ENCODE measurements at places on chromosomes 11 and 22. TPM values are rescaled to one million over a fixed set of nuclear protein-coding genes. Genes with fewer than 3 reads are reported as not detected.

DNA sequence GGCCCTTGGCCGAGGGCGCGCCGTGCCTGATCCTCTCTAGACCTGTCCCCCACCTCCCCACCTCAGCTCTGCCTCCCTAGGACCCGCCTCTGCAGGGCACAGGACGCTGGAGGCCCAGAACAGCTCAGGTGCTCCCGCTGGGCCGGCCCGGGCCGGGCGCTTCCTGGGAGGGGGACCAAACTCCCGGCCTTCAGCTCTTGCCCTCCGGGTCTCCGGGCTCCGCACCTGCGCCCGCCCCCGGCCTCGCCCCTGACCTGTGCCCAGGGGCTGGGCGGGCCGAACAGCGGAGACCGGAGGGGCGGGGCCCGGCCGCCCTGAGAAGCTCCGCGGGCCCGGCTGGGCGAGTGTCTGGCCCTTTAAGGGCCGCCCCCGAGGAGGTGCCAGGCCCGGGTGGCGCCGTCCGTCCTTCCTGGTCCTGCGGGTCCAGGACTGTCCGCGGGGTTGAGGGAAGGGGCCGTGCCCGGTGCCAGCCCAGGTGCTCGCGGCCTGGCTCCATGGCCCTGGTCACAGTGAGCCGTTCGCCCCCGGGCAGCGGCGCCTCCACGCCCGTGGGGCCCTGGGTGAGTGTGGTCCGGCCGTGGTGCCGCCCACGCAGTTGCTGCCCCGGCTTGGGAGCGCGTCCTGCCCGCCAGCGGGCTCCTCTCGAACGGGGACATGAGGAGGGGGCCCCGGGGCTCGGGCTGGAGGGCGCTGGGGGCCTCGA is at the start of gene SSH3:
TSS of gene SSH3 (plus strand) at position 399 of the 703 bp plus-strand sequence. CDS start at position 495, 96 bp downstream.
- peaks cover 25% of the 10 kb centered on the region for H3K4me1 ChIP-seq
- peaks cover 41% of the 10 kb centered on the region for H3K36me3 ChIP-seq
- DNase-seq = peak; percentile 94
- peak within 1 kb of the TSS; percentile 86 for H3K27ac ChIP-seq
- H3K4me3 ChIP-seq = peak within 1 kb of the TSS; percentile 99

GRCh38 chr11:71223671-71224660 is 28.4 kb downstream of the SHANK2 start:
- no peaks in the 10 kb centered on the region for H3K36me3 ChIP-seq
- H3K27me3 ChIP-seq = no peaks in the 10 kb centered on the region
- DNase-seq = peak; percentile 46
- H3K4me3 ChIP-seq = no peak overlapping the region
- H3K27ac ChIP-seq = no peak overlapping the region

Gene IL10RA
- total RNA-seq = 33.8 TPM

Gene F2
- total RNA-seq = not detected

- no peaks in the 10 kb centered on the region for H3K27me3 ChIP-seq
- H3K27ac ChIP-seq = no peak overlapping the region
- no peaks in the 10 kb centered on the region for H3K4me1 ChIP-seq
- no peaks in the 10 kb centered on the region for H3K36me3 ChIP-seq
Measured at GRCh38 chr11:103546236-103546635, 437.0 kb downstream of the DYNC2H1 start.

Gene NCR3LG1
- total RNA-seq = 5.6 TPM

GRCh38 chr11:119713359-119714040 is 15.5 kb downstream of the NECTIN1 start:
- H3K27me3 ChIP-seq = no peaks in the 10 kb centered on the region
- H3K4me1 ChIP-seq = no peaks in the 10 kb centered on the region
- H3K36me3 ChIP-seq = no peaks in the 10 kb centered on the region
- DNase-seq = no peak

GRCh38 chr22:21568347-21569075 is 997 bp downstream of the UBE2L3 start:
- H3K27ac ChIP-seq = peak overlapping the region; percentile 97
- peak overlapping the region; percentile 97 for H3K4me3 ChIP-seq
- peaks cover 46% of the 10 kb centered on the region for H3K4me1 ChIP-seq
- no peaks in the 10 kb centered on the region for H3K27me3 ChIP-seq
- no peak for DNase-seq

Gene UPK3A
- total RNA-seq = not detected

Gene MIAT
- total RNA-seq = 6.1 TPM

Gene PLAAT5
- 3.6 TPM for total RNA-seq

GRCh38 chr11:3152471-3153110 is 12.5 kb downstream of the OSBPL5 start:
- H3K27ac ChIP-seq = no peak overlapping the region
- H3K4me1 ChIP-seq = peaks cover 32% of the 10 kb centered on the region
- H3K4me3 ChIP-seq = no peak overlapping the region
- no peaks in the 10 kb centered on the region for H3K36me3 ChIP-seq
- H3K27me3 ChIP-seq = no peaks in the 10 kb centered on the region
- no peak for DNase-seq

DNA sequence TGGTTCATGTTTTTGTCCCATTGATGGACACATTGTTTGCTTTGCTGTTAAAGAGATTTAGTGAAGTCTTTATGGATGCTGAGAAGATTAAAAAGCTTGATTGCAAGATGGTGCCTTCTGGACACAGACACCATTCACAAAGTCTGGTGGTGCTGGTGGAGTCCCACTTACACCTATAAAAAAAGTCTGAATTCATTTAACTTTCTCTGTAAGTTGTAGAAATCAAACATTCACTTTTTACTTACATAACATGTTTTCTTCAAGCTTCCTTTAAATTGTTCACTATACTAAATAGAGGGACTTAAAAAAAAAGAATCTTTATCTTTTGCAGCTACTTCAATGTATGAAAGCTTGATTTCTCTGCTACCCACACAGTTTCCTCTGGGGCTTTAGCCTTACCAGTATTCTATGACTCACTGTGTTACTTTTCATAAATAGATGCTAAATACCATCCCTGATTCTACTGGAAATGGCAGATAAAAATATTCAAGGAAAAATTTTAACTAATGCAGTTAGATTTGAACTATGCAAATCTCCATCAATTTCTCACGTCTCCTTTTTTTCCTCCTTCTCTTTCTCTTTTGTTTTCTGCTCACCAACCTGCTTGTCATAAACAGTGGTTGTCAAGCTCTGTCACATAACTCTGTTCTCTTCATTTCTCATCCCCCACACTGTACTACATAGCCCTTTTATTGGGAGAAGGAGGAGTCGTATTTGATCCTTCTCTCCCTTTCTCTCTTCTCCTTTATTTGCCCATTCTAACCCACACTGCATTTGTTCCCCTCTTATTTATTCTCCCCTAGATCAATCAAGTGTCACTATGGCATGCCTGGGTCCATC is 89.7 kb downstream of the FAM76B start:
- H3K27ac ChIP-seq = no peak overlapping the region
- no peak overlapping the region for H3K4me3 ChIP-seq
- no peaks in the 10 kb centered on the region for H3K36me3 ChIP-seq
- H3K4me1 ChIP-seq = peaks cover 27% of the 10 kb centered on the region

DNA sequence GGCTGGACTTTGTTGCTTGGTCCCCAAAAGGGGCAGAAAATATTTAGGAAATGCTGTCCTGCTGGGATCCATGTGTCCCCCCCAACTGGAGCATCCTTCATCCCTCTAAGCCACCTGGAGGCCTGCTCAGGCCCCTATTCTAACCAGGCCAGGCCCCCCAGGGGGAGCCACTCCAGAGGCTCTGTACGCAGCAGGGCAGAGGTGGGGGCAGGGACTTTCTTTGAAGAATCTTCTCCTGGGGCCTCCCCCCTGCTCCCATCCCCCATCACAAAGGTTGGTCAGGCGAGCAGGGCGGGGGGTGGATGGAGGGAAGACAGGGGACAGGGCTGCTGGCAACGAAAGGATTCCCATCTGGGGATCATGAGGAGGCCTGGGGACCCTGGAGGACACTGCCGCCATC is 170.8 kb downstream of the MN1 start:
- no peak overlapping the region for H3K4me3 ChIP-seq
- no peak overlapping the region for H3K27ac ChIP-seq
- DNase-seq = no peak
- H3K36me3 ChIP-seq = no peaks in the 10 kb centered on the region
- H3K4me1 ChIP-seq = no peaks in the 10 kb centered on the region

- H3K4me3 ChIP-seq = no peak within 1 kb of the TSS
- H3K36me3 ChIP-seq = no peaks in the 10 kb centered on the region
- no peak for DNase-seq
- no peak within 1 kb of the TSS for H3K27ac ChIP-seq
Measured at GRCh38 chr11:118076754-118077281, at the start of gene TMPRSS4. TSS of gene TMPRSS4 (plus strand) at chr11:118077078. CDS start at chr11:118077303, 225 bp downstream.

Gene CKAP5
- total RNA-seq = 56.3 TPM

DNA sequence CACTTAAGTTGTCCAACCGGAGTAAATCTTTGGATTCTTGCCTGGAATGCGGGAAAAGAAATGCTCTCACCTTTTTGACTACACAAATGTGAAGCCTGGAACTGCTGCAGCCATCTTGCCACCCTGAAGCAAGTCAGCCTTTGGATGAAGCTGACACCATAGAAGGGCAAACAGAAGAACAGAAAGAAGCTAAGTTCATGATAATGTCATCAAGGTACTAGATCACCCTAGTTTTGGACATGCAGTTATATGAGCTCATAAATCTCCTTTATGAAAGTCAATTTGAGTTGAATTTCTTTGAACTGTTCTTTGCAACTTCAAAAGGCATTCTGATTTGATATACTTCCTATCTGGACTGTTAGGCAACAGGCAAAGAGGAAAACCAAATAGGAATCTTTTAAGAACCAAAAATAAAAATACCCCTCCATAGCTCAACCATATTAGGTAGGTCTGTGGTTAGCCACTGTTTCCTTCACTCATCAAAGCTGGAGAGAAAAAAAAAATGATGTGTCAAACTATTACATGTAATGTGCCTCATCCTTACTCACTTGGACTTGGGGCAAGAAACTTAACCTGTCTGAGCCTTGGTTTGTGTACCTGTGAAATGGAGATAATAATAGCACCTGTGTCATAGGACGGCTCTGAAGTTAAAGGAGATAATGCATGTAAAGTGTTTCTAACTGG is 91.9 kb downstream of the WT1 start:
- no peak for DNase-seq
- no peak overlapping the region for H3K27ac ChIP-seq
- no peaks in the 10 kb centered on the region for H3K36me3 ChIP-seq
- H3K27me3 ChIP-seq = no peaks in the 10 kb centered on the region
- no peak overlapping the region for H3K4me3 ChIP-seq

- no peak overlapping the region for H3K4me3 ChIP-seq
- peaks cover 50% of the 10 kb centered on the region for H3K36me3 ChIP-seq
- no peak overlapping the region for H3K27ac ChIP-seq
- DNase-seq = no peak
- no peaks in the 10 kb centered on the region for H3K27me3 ChIP-seq
Measured at GRCh38 chr11:113814181-113814580, 34.6 kb downstream of the CLDN25 start.

Gene ZNRF3
- total RNA-seq = 15.8 TPM

Gene PDE2A
- total RNA-seq = 27.3 TPM

Gene SCN3B
- total RNA-seq = 3.2 TPM

Gene FGF3
- total RNA-seq = not detected

GRCh38 chr11:394858-395655 is 1.0 kb downstream of the PKP3 start:
- H3K4me1 ChIP-seq = peaks cover 3% of the 10 kb centered on the region
- no peaks in the 10 kb centered on the region for H3K36me3 ChIP-seq
- H3K27me3 ChIP-seq = no peaks in the 10 kb centered on the region
- H3K27ac ChIP-seq = peak overlapping the region; percentile 17
- no peak for DNase-seq

Gene ST14
- total RNA-seq = 59.1 TPM

DNA sequence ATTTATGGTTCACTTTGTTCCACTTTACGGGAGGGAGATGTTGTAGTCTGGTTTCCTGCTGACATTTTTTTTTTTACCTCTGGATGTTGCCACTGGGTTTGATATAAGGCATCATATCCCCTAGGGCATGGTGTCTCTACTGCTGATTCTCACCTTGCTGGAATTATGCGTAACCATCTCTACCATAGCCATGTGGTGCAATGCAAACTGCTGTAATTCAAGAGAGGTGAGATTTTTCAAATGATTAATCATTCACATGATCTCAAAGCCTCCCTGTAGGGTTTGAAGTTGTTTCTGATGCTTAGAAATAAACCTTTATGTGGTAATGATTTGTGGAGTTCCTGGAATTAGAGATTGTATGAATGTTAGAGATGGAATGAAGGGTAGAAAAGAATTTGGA is 13.0 kb downstream of the MS4A3 start:
- DNase-seq = no peak

DNA sequence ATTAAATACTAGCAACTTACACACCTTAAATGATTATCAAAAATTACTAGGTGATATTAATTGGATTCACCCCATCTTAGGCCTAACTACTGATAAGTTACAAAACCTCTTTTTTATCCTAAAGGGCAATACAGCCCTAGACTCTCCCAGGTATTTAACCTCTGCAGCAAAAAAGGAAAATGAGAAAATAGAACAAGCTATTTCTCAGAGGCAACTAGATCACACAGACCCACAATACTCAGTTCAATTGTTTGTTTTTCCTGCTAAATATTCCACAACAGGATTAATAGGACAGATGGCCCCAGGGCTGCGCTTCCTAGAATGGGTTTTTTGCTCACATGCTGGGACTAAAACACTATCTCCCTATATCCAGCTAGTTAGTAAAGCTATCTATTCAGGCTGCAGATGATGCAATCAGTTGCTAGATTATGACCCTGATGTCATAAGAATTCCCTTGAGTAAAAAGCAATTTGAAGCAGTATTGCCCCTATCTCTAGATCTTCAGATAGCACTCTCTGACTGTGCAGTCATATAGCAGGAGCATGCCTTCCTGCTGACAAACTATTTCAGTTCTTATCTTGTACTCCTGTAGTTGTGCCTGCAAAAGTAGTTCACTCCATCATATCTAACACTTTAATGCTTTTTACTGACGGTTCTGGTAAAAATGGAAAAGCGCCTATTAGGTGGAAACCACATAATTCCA is 1595.5 kb upstream of the TENM4 start:
- H3K27me3 ChIP-seq = no peaks in the 10 kb centered on the region
- H3K27ac ChIP-seq = no peak overlapping the region
- H3K36me3 ChIP-seq = no peaks in the 10 kb centered on the region

GRCh38 chr22:28105413-28105812 is 186.4 kb upstream of the PITPNB start:
- peaks cover 21% of the 10 kb centered on the region for H3K36me3 ChIP-seq
- H3K4me1 ChIP-seq = peaks cover 21% of the 10 kb centered on the region
- no peak overlapping the region for H3K27ac ChIP-seq
- H3K4me3 ChIP-seq = no peak overlapping the region
- H3K27me3 ChIP-seq = no peaks in the 10 kb centered on the region

- H3K36me3 ChIP-seq = peaks cover 17% of the 10 kb centered on the region
- DNase-seq = no peak
- H3K27me3 ChIP-seq = no peaks in the 10 kb centered on the region
- no peak overlapping the region for H3K4me3 ChIP-seq
- H3K4me1 ChIP-seq = no peaks in the 10 kb centered on the region
Measured at GRCh38 chr11:35722641-35723040, 60.1 kb downstream of the TRIM44 start.

Gene PLAAT4
- total RNA-seq = 185 TPM

All from upper lobe of right lung (tissue), 1 donor.